ENCODE measurements at places on chromosomes 2 and 18.

- no peak for DNase-seq
Observed at GRCh38 chr2:182164686-182165085, 179.0 kb downstream of the PPP1R1C start.

DNA sequence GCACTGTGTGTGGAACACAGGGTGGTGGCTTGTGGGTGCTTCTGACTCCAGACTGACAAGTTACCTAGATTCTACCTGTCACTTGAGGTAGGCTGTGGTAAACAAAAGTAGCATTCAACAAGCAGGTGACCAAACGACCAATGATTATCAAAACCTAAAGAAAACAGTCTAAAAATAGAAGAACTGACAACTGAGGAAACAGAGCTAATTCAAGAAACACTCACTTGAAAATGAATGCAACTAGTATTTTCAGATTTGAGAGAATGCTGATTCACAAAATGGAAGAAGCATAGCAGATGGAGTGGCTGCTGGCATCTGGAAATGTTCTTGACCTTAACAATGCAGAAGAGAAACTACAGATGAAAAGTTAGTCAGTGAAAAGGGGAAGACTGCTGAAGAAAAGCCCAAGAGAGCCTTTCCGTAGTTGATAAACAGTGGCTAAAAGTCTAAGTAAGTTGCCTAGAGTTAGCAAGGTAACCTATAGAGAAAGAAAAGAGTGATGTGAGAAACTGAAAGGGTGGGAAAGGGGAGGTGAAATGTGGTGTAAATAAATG lies 170.4 kb downstream of the NCK2 start:
- no peak for DNase-seq

DNA sequence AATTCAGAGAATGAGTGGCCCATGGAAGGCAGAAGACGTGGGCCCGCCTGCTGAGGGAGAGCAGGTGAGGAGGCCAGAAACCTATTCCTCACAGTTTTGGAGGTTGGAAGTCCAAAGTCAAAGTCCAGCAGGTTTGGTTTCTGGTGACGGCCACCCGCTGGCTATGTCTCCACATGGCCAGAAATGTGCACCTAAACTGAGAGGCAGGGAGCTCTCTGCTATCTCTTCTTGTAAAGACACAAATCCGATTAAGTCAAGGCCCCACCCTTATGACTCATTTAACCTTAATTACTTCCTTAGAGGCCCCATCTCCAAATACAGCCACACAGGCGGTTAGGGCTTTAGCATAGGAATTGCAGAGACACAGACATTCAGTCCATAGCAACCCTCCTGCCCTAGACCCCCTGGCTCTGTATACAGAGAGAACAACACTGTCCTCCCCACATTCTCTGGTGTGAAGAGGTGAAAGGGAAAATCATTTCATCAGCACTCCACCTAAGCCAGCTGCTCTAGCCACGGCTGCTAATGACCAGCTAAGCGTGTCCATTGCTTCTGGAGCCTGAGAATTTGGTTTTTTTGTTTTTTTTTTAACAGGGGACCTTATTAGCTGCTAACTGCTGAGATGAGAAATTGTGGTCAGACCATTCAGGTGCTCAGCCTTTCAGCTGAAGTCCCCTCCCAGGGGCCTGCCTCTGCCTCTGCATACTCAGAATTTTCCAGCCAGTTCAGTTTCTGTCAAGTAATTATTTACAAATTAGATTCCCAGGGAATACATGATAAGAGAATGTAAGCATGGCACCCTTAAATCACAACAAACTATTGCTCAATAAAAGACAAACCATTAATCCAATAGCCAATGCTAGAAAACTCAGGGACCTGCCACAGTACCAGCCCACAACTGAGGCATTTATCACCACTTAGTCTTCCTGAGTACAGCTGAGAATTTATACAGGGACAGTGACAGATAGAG lies 368.7 kb upstream of the ID2 start:
- no peak for DNase-seq

GRCh38 chr2:47568164-47568850 lies 165.4 kb downstream of the MSH2 start:
- DNase-seq = no peak

DNA sequence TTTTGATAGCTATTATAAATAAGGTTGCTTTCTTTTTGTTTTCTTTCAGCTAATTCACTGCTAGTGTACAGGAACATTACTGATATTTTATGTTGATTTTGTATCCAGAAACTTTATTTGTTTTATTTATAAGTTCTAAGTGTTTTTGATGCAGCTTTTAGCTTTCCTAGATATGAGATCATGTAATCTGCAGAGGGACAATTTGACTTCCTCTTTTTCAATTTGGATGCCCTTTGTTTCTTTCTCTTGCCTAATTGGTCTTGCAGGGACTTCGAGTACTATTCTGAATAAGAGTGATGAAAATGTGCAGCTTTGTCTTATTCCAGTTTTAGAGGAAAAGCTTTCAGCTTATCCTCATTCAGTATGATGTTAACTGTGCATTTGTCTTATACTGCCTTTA lies 643.4 kb upstream of the CDH2 start:
- no peak for DNase-seq

- no peak for DNase-seq
Observed at GRCh38 chr2:43461453-43462073, 134.3 kb downstream of the THADA start.

GRCh38 chr2:25105336-25106085 lies 62.9 kb downstream of the POMC start:
- peak; percentile 34 for DNase-seq

DNA sequence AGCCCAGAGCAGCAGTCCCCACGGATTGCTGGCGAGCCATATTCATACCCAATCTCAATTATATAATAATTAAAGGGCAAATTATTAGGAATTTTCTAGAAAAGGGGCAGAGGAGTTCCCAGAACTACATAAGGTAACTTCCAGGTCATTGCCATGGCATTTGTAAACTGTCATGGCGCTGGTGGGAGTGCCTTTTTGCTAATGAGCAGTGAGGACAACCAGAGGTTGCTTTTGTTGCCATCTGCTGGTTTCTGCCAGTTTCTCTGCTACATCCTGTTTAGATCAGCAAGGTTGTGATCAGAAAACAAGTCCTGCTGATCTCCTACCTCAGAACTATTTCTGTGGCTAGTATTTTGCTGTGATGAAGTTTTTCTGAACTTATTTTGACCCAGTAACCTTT lies 159.8 kb upstream of the PIEZO2 start:
- peak; percentile 77 for DNase-seq

- DNase-seq = peak; percentile 62
Observed at GRCh38 chr18:45168866-45169600, 446.2 kb upstream of the SLC14A2 start.

DNA sequence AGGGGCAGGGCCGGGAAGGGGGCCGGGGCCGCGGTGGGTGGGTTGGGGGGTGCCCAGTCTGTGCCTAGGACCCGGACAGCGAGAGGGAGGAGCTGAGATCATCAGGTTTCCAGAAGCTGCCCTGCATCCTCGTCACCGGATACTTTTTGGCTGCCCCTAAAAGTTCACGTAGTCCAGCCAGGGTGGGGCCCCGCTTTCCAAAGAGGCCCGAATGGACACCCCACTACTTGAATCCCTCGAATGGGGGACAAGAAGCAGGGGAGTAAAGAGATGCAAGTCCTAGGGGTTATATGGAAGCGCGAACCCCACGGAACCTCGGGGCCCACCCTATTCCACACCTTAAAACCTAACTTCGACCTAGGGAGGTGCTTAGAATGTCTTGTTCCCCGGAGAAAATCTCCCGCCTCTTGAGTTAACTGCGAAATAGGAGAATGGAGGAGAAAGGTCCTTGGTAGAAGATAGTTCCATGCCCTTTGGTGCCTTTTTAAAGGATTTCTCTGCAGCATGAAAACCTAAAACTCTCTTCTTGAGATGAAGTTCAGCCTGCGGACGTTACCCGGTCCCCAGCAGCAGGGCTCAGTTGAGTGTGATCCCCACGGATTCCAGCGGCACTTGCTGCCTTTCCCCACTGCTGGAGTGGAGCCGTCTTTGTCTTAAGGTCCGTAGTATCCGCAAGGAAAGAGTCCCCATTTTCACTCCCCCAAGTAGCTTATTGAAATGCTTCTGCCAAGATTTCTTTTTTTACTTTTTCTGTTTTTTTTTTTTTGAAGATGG lies 2.1 kb upstream of the RNF152 start:
- no peak for DNase-seq

GRCh38 chr2:197145471-197146056 lies 165.0 kb downstream of the ANKRD44 start:
- DNase-seq = no peak

- DNase-seq = no peak
Observed at GRCh38 chr2:230896346-230897115, 28.5 kb downstream of the GPR55 start.

- no peak for DNase-seq
Observed at GRCh38 chr2:152078662-152079061, 20.2 kb downstream of the CACNB4 start.

DNA sequence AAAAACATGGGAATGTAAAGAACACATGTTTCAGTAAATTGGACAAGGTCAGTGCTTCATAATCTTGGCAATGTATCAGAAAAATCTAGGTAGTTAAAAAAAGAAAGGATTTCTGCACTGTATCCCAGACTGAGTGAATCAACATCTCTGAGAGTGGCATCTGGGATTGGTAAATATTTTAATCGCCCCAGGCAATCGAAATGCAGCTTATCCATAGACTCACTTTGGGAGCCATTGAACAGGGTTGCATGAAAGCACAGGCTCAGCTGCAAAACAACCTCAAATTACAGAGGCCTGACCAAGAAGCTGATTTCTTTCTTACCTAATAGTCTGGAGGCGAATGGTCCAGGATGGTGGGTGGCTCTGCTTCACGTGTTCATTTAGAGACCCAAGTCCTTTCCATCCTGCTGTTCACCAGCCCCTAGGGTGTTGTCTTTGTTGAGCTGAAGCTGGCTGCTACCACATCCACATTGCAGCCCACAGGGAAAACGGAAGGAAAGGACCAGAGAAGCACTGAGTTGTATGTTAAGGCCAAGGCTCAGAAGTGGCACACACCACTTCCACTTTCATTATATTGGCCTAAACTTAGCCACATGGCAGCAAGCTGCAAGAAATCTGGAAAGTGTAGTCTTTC lies 59.0 kb downstream of the MOGAT1 start:
- DNase-seq = no peak

- DNase-seq = peak; percentile 4
Observed at GRCh38 chr2:77228391-77228790, 293.8 kb downstream of the LRRTM4 start.

DNA sequence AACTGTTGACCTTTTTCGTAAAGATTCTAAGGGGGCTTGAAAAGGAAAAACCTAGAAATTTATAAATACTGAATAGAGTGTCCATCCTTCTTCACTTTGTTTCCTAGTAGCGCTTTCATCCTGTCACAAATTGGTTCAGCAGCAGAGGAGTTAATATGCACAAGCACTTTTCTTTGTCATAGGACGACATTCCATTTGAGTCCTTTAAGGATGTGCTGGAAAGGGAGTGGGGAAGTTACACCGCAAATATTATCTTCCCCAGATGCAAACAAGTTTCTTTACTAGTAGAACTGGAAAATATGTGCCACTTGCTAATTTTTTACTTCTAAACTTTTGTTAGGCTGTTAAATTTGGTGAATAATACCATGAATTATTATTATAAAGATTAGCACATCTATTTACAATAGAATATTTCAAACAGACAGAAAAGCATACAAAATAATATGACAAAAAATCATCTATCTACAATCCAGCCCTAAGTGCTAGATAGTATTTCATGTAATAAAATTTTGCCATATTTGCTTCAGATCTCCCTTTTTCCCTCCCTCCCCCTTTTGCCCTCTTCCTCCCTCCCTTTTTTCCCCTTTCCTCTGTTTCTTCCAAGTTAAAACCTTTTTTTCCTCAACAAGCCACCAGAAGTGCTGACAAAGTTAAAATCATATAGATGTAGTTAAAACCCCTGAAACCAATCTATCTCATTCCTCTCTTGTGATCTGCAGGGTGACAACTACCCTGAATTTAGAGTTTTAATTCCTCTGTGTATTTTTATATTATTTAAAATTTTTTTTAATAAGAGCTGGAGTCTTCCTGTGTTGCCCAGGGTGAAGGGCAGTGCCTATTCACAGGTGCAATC lies 50.5 kb upstream of the MAP4K3 start:
- DNase-seq = peak; percentile 67

DNA sequence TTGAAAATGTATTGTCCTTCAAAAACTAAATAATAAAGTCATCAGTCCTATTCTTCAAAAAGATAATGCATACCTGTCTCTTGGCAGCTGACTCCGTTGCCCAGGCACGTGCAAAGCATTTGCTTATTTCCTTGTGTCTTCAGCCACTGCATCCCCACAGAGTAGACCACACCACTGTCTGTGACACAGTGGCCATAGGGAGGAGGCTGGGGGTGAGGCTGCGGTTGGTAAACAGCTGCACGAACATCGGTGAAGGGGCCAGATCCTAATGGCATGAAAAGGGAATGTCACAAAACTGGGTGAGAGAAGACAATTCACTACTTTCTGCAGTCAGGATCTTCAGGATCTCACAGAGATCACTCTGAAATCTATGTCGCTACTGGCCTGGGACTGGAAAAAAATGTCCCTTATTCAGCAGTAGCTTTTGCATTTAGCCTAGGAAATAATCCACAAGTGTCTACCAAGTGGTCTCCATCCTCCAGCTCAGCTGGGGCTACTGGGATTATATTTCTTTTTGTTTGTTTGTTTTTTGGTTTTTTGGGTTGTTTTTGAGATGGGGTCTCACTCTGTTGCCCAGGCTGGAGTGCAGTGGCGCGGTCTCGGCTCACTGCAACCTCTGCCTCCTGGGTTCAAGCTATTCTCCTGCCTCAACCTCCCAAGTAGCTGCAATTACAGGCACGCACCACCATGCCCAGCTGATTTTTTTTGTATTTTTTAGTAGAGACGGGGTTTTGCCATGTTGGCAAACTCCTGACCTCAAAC lies 10.7 kb downstream of the FN1 start:
- DNase-seq = peak; percentile 85

GRCh38 chr18:60232541-60232940 lies 140.0 kb downstream of the MC4R start:
- peak; percentile 50 for DNase-seq

- DNase-seq = no peak
Observed at GRCh38 chr2:3361518-3362389, 15.9 kb downstream of the EIPR1 start.

DNA sequence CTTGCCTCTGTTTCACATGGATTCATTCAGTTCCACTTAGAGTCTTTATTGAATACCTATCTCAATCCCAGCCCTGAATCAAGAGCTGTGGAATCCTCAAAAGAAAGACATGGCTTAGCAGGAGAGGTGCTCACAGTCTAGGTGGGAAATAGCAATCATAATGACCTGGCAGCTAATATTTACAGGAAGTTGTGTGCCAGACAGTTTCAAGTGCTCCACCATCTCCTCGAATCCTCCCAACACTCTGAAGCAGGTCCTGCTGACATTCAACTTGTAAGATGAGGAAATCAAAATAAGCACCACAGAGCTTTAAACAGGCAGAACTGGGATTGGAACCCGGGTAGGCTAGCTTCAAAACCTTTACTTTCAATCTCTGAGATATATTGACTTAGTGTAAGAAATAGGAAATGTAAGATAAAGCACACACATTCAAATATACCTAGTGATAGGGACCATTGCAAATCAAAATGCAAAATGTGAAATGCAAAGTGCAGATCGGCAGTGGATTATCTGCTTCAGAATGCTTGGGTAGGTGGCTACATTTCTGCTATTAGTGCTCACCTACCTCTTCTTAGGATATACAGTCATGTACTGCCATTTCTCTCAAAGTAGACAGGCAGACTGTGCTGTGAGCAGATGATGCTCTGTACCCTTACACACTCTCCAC lies 182.0 kb downstream of the PRKCE start:
- no peak for DNase-seq

GRCh38 chr2:56390644-56391043 lies 206.9 kb downstream of the CCDC85A start:
- DNase-seq = no peak

- DNase-seq = peak; percentile 67
Observed at GRCh38 chr18:63342206-63342605, 22.6 kb upstream of the BCL2 start.
